ENCODE measurements at places on chromosomes 3 and 15.
A peak's percentile ranks its signal among the peaks of the same experiment; 100 is the strongest.

DNA sequence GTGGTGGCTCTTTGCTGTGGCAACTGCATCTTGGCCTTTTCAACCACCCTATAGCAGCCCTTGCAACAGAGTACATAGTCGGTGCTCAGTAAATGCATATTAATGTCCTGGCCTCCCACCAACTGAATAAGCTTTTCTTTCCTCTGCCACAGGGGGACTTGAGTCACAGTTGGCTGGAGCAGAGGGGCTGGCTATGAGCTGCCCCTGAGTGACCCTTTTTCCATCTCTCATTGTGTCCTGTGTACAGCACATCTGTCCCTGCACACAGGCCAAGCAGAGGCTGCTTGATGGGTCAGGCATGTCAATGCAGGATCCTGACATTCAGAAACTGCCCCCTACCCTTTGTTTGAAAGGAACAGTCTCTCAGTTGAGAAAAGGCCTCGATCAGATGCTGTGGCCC is 22.4 kb downstream of the SPSB4 start:
- no peak for DNase-seq

DNA sequence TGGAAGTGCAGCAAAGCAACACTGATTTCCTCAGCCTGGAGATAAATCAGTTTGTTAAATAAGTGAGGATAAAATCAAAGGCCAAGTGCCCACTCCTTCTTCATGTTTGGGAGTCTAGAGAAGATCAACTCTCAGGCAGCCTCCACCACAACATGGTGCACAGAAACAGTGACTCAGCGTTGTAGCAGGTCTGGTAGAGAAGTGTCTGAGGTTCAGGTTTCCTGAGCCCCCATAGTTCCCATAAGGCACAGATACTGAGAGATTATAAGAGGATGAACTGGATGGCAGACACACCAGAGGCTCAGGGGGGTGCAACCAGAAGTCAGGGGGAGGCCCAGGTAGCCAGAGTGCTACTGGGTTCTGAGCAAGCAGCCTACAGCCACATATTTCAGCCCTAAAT is 166.7 kb downstream of the FRMD5 start:
- no peak for DNase-seq

GRCh38 chr15:51185213-51186159 is 90.8 kb upstream of the TNFAIP8L3 start:
- peak; percentile 76 for DNase-seq

DNA sequence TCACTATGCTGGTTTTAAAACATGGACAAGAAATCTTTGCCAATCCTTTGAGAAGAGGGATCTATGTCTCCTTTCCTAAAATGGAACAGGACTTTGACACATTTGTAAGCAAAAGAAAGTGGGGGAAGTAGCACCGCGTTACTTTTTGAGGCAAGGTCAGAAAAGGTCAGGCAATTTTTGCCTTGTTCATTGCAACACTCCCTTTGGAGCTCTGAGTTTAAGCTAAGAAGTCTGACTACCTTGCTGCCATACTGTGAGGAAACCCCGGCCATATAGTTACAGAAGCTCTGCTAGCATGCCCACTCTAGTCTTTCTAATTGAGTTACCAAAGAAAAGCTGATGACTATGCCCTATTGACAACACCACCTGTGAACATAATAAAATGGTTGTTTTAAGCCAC is 1.4 kb downstream of the FAM227B start:
- DNase-seq: peak; percentile 37

- DNase-seq: no peak
Observed at GRCh38 chr3:157406394-157406793, 30.3 kb upstream of the PTX3 start.

Measured in MV-4-11 (cell line).